ENCODE measurements at places on chromosomes 13 and 19.

- no peak for DNase-seq
Observed at GRCh38 chr19:8526345-8527091, 12.6 kb upstream of the ZNF414 start.

- DNase-seq, result no peak
Observed at GRCh38 chr13:74005320-74006157, 128.7 kb downstream of the KLF12 start.

GRCh38 chr13:112113851-112114250 lies 46.9 kb downstream of the SOX1 start:
- no peak for DNase-seq

GRCh38 chr13:80040196-80040980 lies 300.5 kb downstream of the SPRY2 start:
- DNase-seq, result no peak

- no peak for DNase-seq
Observed at GRCh38 chr19:2021453-2022140, 6.1 kb upstream of the BTBD2 start.

- DNase-seq, result peak; percentile 48
Observed at GRCh38 chr13:75365724-75366173, 116.2 kb downstream of the TBC1D4 start.

DNA sequence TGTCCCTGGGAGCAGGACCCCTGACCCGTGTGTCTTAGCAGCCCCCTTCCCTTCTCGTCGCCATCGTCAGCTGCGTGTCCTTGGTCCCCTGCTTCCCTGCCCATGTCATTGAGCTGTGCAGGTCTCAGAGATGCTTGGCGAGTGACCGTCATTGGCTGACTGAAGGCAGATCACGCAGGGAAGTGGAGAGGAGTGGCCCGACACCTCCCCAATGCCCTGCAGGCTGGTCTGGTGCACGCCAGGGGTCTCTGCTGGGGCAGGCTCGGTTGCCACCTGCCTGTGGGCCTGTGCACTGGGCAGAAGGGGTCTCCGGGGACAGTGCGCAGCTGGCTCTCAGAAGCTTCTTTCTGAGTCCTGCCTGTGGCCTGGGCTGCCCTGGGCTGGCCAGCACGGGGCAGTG lies 6.2 kb downstream of the GNA11 start:
- no peak for DNase-seq

- DNase-seq, result no peak
Observed at GRCh38 chr13:70842062-70842644, 733.9 kb upstream of the KLHL1 start.

- peak; percentile 77 for DNase-seq
Observed at GRCh38 chr19:2503521-2504109, 27.7 kb downstream of the GADD45B start.

- no peak for DNase-seq
Observed at GRCh38 chr13:79222427-79223205, 183.4 kb downstream of the RBM26 start.

- peak; percentile 85 for DNase-seq
Observed at GRCh38 chr19:14383661-14384555, 2.7 kb downstream of the ADGRE5 start.

DNA sequence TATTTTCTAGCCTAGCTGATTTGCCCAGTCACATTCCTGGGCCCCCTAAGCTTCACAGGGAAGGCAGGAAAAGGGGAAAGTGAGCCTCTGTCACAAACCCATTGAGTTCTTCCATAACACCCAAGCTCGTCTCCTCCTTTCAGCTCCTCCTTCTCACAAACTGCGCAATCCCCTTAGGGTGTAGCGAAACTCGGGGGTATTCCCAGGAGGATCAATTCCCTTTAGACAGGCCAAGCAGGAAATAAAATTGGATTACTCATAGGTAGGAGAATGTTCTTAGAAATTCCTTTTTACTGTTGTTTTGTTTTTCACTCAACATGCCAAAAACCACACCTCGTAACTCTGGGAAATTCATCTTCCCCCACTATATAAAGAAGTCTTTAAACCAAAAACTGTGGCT lies 139.3 kb downstream of the IRS2 start:
- no peak for DNase-seq

Data from CD4-positive, alpha-beta T cell treated with Interleukin-21 for 1 hour (primary cell).